ENCODE measurements at places on chromosomes 12 and 14.

DNA sequence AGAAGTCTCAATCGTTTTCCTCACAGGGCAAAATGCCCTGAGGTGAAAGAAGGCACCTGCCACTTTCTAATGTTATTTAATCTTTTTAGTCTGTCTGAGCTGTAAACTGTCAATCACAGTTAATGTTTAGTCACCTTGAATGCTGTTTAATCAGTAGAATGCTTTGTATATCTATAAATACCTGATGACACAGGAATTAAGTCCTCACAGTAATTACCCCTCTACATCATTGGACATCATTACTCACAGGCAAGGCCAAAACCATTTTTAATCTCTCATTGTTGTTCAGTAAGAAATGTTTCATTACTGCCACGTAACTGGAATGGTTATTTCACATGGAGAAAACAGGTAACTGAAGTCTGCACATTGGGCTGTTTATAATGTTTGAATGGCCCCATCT lies 178.8 kb downstream of the EXOC5 start:
- DNase-seq = no peak

DNA sequence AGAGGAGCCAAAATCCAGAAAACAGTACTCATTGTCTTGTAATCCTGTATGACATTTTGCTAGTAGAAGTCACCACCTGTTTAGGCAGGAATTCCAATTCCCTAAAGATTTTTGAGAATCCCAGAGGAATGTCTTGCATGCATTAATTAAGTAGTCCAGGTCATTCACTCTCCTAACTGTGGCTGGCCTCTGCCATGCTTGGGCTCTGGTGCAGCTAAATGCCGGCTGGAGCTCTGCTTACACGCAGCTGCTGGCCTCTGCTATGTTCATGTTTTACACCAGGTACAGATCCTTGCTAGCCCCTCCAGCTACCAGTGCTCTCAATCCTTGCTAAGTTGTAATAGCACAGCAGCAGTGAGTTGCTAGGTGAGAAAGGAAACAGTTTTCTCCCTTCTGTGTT lies 16.3 kb upstream of the HIF1A start:
- DNase-seq = no peak

DNA sequence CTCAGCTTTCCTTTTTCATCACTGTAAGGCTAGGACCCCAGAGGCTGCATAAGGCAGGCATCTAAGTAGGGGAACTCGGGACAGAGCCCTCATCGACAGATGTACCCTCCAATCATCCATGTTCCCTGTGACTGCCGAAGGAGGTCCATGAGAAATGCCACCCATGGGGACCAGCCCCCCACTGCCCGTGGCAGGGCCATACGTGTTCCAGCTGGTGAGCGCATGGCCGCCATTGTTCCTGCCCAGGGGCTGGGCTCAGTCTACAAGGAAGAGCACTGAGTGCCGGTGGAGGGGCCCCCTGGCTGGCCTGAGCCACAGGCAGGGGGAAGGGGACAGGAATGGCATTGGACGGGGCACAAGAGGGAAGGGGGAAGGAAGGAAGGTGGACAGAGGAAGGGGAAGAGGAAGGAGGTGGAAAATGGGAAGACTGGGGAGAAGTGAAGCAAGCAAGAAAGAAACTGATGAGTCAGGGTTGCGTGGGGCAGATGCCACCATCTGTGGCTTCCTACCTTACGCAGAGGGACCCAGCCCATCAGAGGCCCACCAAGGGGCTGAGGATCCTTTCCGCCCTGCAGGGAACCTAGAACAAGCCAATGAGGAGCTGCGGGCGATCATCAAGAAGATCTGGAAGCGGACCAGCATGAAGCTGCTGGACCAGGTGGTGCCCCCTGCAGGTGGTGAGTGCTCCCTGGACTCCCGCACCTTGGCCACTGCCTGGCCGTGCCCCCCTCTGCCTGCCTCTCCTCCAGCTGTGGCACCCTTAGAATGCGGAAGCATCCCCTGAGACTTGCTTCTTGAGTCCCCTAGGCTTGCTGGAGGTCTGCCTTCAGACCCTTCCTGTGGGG lies 120.6 kb upstream of the FKBP4 start:
- no peak for DNase-seq

- no peak for DNase-seq
These were observed 269.3 kb upstream of the NPAS3 start for GRCh38 chr14:32669391-32669790.

- DNase-seq = no peak
These were observed 18.0 kb downstream of the SLC24A4 start for GRCh38 chr14:92340931-92341330.

- no peak for DNase-seq
These were observed 219.9 kb downstream of the AACS start for GRCh38 chr12:125284945-125285685.

DNA sequence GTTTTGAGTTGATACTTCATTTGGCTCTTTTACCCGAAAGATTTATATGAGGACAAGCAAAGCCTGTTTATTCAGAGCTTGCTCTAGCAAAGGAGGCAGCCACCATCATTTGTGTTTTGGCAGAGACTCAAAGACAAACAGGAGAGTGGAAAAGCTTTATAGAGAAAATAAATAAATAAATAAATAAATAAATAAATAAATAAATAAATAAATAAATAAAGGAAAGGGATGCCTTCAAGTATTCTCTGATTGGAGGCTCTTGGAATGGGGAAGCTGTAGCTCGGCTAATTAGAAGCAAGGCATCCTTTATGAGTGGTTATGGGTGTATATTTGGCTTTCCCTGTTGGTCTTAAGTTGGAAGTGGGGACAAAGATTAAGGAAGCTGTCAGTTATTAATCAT lies 229.8 kb downstream of the RASSF9 start:
- no peak for DNase-seq

DNA sequence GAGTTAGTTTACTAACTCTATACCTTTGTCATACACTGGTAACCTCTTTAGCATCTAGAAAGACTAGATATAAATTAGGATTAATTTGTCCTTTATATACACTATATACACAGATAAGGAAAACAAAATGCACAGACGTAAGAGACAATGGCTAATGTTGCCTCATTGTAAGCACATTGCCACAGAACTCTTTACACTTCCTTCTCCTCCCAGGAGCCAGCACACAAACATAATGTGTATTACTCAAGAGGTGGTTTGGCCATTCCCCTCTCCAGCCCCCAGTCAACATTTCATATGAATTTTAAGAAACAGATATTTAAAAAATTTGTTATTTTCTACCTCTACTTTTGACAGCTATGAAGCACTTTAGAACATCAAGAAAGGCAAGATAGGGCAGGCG lies 131.4 kb upstream of the OR4E1 start:
- DNase-seq = no peak

GRCh38 chr14:41167040-41167439 lies 439.6 kb upstream of the LRFN5 start:
- no peak for DNase-seq
